Natural killer cell treated with Interleukin-12 subunit alpha and Interleukin-12 subunit beta and Interleukin-15 and Interleukin-18, amount 100 ng/mL, for 72 hours (primary cell): ENCODE measurements at places on chromosomes 12 and 14. TPM values are rescaled to one million over a fixed set of nuclear protein-coding genes. Genes with fewer than 3 reads are reported as not detected.

CD163 gene
- total RNA-seq = not detected

KLHL33 gene
- 0.43 TPM for total RNA-seq

CRY1 gene
- total RNA-seq = 11.7 TPM

ACTR6 gene
- total RNA-seq = 24.0 TPM

DNA sequence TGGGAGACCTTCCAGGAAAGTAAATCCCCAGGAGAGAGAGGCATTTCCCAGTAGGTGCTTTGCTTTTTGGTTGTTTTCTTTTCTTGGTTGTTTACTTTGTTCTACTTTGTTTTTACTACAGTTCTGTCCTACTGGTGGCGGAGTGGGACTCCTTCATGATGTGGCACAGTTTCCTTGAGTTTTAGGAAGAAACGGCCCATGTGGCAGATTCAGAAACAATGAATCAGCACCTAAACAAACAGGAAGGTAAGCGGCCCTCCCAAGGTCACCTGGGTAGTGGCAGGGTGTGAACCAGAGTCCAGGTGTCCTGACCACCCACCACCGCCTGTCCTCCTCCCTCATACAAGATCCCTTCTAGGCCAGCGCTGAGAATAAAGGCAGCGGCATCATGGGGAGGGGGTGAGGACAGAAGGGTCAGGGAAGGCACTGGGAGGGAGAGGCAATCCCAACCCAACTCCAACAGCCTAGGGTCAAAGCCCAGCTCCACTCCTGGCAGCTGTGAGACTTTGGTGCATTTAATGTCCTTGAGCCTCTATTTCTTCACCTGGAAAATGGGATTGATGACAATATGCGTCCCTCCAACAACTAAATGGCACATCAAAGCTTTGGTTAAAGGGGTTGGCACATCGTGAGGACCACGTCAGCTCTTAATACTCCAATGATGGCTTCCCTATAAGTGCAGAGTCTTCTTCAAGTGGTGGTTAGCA is 111.5 kb upstream of the BCL2L14 start:
- peak overlapping the region; percentile 29 for H3K4me3 ChIP-seq
- peaks cover 4% of the 10 kb centered on the region for H3K36me3 ChIP-seq
- H3K27me3 ChIP-seq = peaks cover 18% of the 10 kb centered on the region
- DNase-seq = no peak
- peaks cover 33% of the 10 kb centered on the region for H3K4me1 ChIP-seq

GRCh38 chr12:78928200-78929074 is 63.9 kb downstream of the SYT1 start:
- no peak for DNase-seq
- H3K4me1 ChIP-seq = no peaks in the 10 kb centered on the region
- H3K27me3 ChIP-seq = no peaks in the 10 kb centered on the region

DNA sequence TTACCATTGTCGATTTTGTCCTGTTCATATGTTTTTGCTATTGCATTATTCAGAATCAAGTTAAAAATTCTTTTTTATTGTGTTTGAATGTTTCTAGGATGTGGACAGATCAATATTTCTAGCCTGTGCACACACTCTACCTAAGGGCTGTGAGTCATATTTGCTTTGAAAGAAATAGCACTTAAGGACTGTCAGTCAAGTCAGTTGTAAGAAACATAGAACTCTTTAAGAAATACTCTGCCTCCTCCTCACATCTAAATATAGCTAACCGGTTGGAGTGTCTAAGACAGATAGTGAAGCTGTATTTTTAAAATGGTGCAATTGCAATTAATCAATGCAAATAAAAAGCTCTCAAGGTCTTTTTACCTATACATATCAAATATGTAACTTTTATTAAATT is 17.9 kb upstream of the MGST1 start:
- DNase-seq = no peak
- H3K4me3 ChIP-seq = no peak overlapping the region
- H3K4me1 ChIP-seq = no peaks in the 10 kb centered on the region
- no peak overlapping the region for H3K27ac ChIP-seq
